ENCODE measurements at places on chromosomes 11 and 22. TPM values are rescaled to one million over a fixed set of nuclear protein-coding genes. Genes with fewer than 3 reads are reported as not detected.

KMT5B gene
- 43.7 TPM for polyA plus RNA-seq

TRIM48 gene
- not detected for polyA plus RNA-seq

OR52N4 gene
- 0.26 TPM for polyA plus RNA-seq

KCNE3 gene
- polyA plus RNA-seq: 2.5 TPM

MEI1 gene
- polyA plus RNA-seq: 1.1 TPM

PATL1 gene
- polyA plus RNA-seq: 28.7 TPM

GRCh38 chr22:48342016-48342415 is 1485.7 kb downstream of the BRD1 start:
- DNase-seq: no peak

GRCh38 chr11:74992852-74993251 is 4.1 kb downstream of the NEU3 start:
- no peak for DNase-seq

GRCh38 chr11:39435641-39436040 is 2023.8 kb downstream of the LRRC4C start:
- no peak for DNase-seq

DNA sequence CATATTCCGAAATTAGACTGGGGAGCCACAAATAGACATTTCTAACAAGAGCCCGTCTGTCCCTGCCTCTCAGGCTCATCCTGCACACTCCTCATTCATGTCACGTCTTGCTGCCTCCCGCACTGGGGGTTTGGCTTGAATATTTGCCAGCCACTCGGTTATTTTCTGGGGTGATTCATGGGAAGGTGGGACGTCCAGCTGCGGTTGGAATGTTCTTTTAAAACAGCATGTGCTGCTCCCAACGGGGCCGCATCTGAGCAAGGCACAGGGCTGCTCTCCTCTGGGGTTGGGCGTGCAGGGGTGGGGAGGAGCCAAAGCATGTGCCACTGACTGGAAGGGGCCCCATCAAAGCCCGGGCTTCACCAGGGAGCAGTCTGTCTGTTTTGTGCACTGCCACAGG is 25.9 kb upstream of the SLC5A4 start:
- no peak for DNase-seq

DNA sequence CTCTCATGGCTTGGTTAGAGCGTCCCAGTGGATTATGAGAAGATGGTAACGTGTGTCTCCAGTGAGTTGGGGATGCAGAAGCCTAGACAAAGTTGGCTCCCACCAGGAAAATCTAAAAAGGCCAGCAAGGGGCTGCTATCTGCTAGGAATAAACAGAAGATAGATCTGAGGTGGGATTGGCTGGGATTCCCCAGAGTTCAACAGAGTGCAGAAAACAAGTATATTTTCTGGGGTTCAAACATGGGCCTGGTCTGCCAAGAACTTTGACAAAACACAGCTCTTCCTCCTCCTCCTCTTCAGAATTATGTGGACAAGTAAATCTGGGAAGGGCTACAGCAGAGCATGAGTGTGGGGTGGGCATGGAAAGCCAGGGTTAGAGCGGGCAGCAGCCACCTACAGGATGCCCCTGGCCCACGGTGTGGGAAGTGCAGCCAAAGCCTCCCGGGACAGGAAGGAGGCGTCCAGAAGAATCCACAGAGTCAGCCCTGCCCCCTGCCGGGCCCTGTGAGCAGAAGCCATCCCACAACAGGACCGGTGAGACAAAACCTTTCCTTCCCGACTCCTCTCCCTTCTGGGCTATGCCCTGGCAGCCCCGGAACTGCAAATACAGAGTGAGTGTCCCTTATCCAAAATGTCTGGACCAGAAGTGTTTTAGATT is 67.1 kb downstream of the CD82 start:
- no peak for DNase-seq

- no peak for DNase-seq
These were observed 1.4 kb upstream of the AP5B1 start for GRCh38 chr11:65781962-65782815.

DNA sequence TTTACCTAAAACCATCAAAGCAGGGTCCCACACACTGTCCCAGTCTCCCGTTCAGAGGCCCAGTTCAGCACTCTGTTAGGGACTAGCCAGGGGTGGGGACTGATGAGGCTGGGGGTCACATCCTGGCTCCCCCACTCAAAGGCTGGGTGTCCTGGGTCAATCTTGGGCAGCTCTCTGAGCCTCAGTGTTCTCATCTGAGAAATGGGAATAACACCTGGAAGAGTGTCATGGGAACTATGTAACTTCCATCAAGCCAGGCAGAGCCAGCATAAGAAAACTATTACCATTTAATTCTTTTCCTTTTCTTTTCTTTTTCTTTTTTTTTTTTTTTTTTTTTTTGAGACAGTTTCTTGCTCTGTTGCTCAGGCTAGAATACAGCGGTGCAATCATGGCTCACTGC is 38.4 kb downstream of the TPST2 start:
- DNase-seq: no peak

- DNase-seq: no peak
These were observed 14.4 kb downstream of the ATXN10 start for GRCh38 chr22:45686004-45686403.

- no peak for DNase-seq
These were observed 9.2 kb upstream of the TTLL1 start for GRCh38 chr22:43098356-43098755.

- DNase-seq: no peak
These were observed 242.0 kb downstream of the DDX10 start for GRCh38 chr11:108906826-108907225.

GRCh38 chr11:119888119-119888518 is 159.1 kb upstream of the NECTIN1 start:
- DNase-seq: no peak

Data from hindlimb muscle (tissue), 1 donor.